ENCODE measurements at places on chromosomes 4 and X.
A peak's percentile ranks its signal among the peaks of the same experiment; 100 is the strongest.

DNA sequence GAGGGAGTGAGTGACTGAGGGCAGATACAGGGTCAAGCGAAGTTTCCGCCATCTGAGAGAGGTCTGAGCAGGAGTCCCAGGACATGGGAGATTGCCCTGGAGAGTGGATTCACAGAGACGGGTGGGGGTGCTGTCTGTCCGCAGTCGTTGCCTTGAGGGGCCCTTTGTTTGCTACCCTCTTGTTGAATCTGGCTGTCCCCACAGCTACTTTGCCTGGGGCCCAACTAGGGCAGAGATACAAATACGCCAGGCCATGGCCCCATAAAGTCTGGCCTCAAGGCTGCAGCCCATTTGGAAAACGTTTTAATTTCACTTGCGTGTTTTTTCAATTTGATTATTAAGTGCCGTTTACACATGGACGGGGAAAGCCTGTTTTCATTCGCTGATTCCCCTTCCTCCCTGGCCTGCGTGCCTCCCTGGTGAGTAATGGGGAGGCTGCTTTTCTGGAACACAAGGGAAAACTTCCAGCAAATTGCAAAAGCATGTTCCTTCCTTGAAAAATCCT is 134.4 kb downstream of the SMIM20 start:
- peak; percentile 33 for DNase-seq

DNA sequence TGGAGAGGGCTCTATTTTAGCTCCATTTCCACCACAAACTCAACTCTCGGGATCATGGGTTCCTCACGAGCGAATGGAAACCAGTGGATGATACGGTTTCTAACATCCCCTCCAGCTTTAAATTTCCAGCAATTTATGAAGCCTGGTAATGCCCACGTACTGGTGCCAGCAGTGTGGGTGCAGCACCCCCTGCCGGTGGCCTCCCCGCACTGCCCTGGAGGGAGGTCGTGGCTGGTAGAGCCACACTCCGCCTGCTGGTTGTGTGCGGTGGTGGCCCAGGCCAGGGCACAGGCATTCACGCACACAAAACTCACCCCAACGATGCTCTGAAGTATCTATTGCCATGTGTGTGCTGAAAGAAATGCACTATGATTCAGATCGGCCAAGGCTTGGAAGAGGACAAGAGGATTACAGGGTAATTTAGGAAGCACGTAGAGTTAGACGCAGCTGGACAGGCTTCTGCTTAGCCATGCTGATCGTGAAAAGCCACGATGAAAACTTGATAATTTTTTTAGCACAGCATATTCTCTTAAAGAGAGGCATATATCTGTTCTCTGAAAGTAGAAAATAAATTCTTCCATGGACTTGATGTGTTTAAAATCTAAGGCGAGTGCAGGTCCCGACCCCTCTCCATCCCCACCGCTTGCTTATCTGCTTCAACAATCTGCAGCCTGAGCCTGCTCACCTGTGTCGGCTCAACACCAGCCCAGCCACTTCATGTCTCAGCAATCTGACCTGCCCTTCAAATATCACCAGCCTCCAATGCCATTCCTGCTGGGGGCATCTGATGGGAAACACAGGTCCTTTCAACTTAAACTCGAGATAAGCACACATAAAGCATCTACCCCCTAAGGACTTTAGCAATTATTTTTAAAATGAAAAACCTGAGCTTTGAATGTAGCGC is 59.1 kb downstream of the SCD5 start:
- DNase-seq: peak; percentile 50

GRCh38 chrX:103610282-103610681 is 2.5 kb downstream of the TCEAL3 start:
- no peak for DNase-seq

DNA sequence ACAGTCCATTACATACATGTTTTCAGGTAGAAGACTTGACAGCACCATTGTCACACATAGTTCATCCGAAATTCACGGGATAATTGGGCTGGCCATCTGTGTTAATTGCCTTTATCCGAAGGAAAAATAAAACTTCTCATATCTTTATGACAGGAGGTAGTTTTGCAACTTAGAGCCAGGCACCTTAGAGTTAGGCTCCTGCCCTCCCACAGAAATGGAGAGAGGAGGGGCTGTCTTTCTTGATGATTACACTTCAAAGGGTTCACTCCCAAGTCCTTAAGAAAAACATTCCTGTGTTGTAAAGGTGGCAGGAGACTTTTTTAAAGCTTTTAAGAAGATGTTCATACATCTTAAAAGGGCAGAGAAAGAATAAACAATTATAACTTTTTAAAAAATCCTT is 10.5 kb upstream of the SCARB2 start:
- DNase-seq: no peak

GRCh38 chr4:797066-797465 is 28.9 kb downstream of the CPLX1 start:
- no peak for DNase-seq

- DNase-seq: no peak
These were observed 6.6 kb downstream of the PPM1K start for GRCh38 chr4:88277711-88278225.

DNA sequence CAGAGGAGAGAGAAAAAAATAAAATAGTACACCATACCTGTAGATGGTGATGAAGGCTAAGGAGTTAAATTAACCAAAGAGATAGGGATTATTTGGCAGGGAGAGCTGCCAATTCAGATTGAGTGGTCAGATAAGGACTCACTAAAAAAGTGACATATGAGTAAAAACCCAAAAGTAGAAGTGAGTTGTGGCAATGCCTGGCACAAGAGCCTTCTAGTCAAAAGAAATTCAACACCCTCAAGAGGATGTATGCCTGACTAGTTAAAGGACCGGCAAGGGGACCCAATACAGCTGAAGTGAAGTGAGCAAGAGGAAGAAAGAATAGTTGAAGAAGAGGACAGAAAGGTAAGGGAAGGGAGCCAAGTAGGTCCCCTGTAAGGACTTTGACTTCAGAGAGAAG is 34.9 kb downstream of the ELF2 start:
- peak; percentile 46 for DNase-seq

DNA sequence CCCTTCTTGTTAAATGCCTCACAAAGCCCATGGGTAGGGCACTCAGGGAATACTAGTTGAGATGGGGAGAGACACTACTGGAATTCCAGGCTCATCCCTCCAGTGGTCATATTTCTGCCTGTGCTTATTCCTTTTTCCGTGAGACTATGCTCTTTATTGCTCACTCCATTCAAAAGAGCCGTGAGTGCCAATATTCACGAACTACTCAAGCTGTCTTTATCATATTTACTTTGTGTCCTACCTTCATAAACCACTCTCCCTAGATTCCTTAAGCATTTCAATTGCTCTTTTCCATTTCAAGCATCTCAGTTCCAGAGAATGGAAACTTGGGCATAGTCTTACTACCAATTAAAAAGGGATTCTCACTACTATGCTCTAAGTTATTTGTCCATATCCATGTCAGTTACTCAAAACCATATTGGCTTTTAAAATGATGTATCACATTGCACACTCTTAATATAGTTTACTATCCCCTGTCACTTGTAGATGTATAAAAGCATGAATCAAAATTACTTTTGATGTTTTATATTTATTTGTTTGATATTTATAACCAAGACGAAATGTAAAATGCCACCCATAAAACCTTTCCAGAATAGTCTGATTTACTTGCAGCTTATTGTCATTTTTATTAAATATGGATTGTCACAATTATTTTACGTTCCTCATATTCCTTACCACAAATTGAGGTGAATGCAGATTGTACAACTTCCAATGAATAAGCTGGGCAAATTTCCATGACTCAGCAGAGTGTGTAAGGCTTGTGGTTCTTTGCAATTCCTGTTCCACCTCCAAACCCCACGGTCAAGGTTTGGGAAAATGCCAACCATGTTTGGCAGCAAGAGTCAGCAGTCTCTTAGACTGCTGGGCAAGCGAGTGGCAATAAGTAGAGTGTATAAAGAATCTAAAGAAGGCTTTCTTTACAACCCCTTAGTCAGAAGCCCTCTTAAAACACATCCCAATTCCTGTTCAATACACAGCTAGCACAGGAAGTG is 24.4 kb downstream of the ENOX2 start:
- peak; percentile 86 for DNase-seq

- DNase-seq: no peak
These were observed 165.4 kb downstream of the SHROOM3 start for GRCh38 chr4:76600447-76600846.

DNA sequence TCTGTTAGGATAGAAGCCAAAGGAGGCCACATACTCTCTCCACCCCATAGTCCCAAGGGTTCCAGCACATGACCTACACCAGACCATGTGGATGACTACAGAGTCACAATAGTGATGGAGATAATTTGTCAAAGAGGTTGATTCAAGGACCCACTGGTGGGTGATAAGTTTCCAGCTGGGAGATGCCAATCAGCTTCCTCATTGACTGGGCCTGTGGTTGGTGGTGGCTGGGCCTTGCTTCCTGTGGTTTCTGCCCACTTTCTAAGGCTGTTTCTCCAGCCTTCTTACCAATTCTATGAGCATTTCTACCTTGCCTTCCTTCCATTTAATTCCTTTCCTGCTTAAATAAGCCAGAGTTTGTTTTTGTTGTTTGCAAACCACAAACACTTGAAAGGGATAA is 95.5 kb upstream of the CPEB2 start:
- DNase-seq: peak; percentile 26

DNA sequence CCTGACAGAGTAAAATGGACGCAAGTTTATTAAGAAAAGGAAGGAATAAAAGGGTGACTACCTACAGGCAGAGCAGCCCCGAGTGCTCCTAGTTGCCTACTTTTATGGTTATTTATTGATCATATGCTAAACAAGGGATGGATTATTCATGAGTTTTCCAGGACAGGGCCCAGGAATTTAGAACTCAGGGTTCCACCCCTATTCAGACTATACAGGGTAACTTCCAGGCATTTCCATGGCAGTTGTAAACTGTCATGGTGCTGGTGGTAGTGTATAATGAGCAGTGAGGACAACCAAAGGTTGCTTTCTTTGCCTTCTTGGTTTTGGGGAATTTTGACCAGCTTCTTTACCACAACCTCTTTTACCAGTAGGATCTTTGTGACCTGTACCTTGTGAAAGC is 27.7 kb upstream of the CXCL3 start:
- no peak for DNase-seq

DNA sequence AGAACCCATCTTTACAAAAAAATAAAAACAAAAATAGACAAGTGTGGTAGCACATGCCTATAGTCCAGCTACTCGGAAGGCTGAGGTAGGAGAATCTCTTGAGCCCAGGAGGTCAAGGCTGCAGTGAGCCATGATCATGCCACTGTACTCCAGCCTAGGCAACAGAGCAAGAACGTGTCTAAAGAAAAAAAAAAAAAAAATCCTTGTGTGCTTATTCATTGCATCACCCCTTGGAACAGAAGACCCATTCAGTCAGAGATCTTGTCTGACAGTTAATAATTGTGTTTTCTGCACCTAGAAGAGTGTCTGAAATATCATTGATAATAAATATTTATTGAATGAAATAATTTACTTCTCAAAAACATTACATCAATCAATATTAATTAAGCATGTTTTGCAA is 97.4 kb upstream of the TBL1X start:
- DNase-seq: no peak

DNA sequence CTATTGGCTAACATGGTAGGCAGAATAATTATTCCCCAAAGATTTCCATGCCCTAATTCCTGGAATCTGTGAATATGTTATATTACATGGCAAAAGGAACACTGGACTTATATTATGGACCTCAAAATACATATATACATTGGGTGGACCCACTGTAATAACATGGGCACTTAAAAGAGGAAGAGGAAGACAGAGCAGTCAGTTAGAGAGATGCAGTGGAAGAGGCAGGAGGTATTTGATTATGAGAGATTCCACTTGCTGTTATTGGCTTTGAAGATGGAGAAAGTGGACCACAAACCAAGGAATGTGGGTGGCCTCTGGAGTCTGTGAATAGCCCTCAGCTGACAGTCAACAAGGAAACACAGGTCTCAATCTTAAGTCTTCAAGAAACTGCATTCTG is 14.0 kb upstream of the ART3 start:
- no peak for DNase-seq

DNA sequence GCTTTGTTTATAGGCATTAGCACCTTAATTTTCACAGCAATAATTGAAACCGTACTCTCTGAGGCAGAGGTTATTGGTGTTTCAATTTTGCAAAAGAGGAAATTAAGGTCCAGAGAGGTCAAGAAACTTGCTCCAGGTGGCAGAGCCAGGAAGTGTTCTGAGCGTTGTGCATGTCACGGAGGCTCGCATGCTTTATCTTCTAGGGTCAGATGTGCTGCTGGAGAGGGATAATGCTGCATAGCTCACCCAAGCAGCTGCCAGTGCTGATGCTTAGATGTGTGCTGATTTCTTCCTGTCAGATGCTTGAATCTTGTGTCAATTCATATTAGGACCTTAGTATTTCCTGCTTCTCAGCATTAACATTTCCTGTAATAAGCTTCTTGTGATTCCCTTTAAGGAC is 13.0 kb upstream of the FGF5 start:
- no peak for DNase-seq

DNA sequence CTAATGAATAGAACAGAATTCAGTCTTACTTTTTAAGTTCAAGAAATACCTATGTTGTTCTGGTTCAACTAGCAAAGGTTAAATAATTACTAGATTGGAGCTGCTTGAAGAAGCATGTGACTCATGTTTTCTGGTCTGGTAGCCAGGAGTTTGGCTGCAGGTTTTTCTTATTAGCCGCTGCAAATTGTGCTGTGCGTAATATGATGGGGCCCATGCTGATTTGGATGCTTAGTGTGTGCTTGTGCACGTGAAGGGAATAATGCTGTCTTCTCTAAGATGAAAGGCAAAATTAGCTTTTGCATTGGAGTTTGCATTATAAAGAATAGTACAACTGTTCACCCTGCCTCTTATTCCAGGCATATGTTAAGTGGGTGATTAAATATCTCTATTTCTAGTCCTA is 219.6 kb downstream of the SNCA start:
- no peak for DNase-seq

DNA sequence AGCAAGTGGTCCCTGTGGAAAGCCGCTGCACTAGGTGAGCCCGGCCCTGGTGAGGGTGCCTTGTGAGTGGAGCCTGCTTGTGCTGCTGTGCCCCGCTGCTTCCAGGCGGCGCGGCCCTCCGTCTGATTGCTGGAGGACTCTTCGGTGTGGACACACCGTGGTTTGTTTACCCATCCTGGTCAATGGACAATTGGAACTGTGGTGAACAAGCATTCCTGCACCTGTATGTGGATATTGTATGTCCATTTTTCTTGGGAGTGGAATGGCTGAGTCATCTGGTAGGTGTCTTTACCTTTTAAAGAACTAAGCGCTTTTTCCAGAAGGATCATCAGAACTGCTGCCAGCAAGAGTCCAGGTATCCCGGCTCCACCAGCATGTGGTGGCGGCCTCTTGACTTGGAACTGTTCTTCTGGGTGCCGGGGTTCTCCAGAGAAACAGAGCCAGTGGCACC is 15.6 kb downstream of the MAEA start:
- no peak for DNase-seq

DNA sequence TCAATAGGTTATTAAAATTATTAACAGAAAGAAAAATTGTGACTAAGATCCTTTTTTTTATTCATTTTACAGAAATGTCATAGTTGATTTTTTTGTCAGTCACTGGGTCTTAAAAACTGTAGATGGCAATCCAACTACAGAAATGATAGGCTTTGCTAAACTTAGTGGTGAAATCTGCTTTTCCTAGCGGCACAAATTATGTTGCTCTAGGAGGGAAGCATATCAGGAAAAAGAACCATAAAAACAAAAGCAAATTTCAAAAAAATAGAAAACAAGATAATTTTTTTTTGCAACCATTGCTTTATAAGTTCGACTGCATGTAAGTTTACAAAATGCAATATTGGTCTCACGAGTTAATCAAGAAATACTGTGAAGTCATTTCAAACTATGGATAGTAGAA is 443.5 kb upstream of the IGFBP7 start:
- no peak for DNase-seq

GRCh38 chr4:57494821-57495220 is 384.6 kb upstream of the IGFBP7 start:
- DNase-seq: no peak

- DNase-seq: peak; percentile 52
These were observed 1993.8 kb downstream of the ARAP2 start for GRCh38 chr4:34250562-34250961.
